Activated CD4-positive, alpha-beta T cell treated with anti-CD3 and anti-CD28 coated beads, Interleukin-2, amount 10 ng/mL, durations not matched to agents 7 days and 5 days (primary cell): ENCODE measurements at places on chromosomes 16 and 17. TPM values are rescaled to one million over a fixed set of nuclear protein-coding genes. Genes with fewer than 3 reads are reported as not detected.

DNA sequence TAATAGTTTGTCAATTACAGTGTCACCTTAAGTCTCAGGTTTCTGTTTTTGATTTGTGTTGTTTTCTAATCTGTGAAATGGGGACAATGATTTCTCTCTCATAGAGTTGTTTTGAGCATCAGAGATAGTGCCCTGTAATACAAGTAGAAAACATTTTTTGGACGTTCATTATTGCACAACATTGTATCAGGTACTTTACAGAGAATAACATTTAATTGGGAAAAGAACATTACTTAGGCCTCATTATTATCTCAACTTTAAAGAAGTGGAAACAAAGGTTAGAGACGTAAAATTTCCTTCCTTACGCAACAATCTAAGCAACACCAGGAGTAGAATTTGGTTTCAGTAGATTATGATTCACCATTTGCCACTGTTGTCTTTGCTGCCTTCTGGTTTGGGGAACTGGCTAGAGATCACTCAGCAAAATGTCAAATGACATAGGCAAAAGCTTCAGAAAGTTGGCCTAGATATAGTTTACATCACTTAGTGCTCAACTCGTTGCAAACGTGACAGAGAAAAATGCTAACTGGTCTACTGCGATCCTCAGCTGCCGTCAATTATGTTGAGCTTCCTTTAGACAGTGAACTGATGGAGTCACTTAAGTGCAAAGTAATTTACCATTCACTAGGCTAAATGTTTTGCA is 1026.8 kb downstream of the CDH11 start:
- no peak for DNase-seq

DNA sequence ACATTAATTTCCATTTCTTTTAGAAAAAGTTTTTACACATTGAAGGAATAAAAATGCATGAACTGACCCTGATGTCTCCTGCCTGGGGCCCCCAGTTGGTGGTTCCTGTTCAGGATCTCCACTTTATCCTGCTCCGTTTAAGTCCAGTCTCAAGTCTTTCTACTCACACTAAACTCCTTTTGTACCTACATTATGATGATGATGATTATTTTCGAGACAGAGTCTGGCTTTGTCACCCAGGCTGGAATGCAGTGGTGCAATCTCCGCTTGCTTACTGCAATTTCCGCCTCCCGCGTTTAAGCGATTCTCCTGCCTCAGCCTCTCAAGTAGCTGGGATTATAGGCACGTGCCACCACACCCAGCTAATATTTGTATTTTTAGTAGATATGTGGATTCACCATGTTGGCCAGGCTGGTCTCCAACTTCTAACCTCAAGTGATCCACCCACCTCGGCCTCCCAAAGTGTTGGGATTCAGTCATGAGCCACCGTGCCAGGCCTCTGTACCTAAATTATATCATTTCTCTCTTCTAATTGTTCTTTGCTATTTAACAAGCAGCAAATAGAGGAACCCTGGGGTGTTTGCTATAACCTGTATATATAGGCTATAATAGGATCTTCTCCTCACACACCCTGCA is 2.2 kb upstream of the FOXK2 start:
- no peak for DNase-seq

- no peak for DNase-seq
Measured at GRCh38 chr16:85417156-85417860, 195.8 kb upstream of the GSE1 start.

GRCh38 chr16:72590151-72590937 is 418.4 kb upstream of the PMFBP1 start:
- no peak for DNase-seq

DNA sequence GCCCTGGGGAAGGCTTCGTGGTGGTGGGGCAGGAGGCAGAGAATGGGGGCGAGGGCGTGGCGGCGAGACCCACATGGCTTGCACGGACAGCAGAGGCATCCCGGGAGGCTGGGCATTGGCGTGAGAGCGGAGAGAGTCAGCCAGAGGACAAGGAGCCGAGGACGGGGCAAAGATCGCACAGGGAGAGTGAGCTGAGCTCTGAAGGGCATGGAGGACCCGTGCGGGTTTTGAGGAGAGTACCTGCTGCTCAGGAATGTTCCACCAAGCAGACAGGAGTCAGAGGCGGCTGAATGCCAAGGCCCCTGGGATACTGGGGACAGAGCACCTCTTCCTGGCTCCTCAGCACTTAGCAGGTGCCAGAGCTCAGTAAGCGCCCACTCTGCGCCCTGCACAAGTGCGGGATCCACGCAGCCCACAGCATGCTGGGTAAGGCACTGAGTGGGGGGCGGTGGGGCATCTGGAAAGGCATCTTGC is 47.8 kb downstream of the ARHGAP27 start:
- DNase-seq = no peak

DNA sequence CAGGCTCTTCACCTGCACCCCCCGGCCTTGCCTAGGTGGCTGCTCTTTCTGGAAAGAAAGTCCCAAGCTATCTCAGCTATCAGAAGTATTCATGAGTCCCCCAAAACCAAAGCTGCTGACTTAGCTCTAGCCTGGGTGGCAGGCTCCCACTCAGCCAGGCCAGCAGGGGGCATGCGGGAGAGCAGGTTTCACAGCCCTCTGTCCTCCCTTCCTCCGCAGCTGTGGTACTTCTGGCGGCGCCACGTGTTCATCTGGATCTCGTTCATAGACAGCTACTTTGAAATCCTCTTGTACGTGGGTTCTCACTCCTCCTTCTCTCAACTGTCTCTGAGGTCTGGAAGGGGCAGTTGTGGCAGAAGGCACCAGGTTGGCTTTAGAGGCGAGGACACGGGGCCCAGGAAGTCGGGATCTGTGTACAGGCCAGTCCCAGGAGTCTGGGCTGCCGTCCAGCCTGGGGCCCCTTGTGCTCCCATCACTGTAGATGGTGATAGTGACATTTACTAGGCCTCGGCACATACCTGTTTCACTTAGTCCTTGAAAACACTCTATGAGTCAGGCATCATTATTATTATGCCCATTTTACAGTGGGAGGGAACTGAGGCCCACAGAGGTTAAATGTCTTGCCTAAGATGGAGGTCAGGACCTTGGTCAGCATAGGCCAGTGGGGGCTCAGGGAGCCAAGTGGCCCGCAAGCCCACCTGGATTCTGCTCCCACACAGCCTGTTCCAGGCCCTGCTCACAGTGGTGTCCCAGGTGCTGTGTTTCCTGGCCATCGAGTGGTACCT is 12.9 kb downstream of the TRPV2 start:
- DNase-seq = peak; percentile 42

DNA sequence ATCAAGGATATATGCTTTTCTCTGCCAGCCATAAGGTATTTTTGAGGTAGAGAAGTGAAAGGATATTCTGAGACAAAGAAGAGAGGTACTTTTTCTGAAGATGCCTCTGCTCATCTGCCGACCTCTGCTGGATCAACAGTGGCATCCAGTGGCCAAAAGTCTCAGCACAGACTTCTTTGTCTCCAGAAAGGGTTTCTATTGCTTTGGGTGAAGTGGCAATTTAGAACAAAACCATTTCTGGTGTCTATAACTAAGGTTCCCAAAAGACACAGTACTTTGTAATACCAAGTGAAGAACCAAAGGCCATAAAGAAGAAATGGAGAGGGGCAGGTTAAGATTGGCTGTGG is 155.2 kb upstream of the C17orf78 start:
- DNase-seq = peak; percentile 45

- no peak for DNase-seq
Measured at GRCh38 chr16:17203424-17203823, 267.3 kb downstream of the XYLT1 start.

DNA sequence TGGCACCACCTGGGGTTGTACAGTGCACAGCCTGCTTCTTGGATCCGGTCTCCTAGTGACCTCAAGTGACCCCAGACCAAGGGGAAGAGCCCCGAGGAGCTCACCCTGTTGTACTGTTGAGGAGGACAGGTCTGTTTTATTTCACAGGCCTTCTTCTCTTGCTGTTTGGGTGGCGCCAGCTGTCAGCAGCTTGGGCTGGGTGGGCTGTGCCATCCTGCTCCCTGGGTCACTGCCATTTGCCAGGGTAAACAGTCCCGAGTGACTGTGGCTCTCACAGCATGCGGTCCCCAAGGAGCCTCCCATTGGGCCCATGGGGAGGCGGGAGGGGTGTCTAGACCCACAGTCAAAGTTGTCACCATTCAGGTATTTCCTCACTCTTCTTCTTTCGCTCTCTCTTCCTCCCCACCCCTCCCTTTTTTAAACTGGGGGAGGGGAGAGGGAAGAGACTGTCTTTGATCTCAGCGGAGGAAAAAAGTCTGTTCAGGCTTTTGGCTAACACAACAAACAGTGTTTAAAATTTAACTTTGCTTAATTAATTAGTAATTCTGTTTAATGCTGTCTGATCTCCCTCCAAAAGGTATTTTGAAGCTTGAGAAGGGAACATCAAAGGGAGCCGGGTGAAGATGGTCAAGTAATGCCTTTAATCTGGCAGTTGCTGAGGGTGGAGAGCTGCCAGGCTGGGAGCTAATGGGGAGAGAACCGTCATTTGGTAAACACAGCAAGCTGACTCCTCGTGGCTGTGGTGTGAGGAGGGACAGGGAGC is 64.0 kb downstream of the SNX20 start:
- DNase-seq = no peak

GRCh38 chr17:57471868-57472368 is 215.6 kb downstream of the MSI2 start:
- no peak for DNase-seq

DNA sequence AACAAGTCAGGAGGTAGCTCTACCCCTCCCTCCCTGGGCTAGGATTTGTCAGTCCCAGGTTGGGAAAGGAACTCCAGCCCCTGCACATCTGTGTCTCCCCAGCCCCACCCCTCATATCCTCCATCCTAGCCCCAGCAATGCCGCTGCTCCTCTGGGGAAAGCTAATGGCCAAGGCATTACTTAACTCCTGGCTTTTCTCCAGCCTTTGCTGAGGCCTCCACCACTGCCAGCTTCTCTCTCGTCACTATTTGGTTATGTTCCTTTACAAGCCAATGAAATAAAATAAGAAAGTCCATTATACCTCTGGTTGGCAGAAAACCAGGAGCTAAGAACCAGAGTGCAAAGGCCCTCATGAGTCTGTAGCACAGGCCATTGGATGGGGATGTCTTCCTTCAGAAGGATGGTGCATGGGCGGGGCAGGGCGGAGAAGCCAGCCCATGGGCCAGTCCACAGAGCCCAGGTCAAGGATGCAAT is 171.0 kb downstream of the CCDC182 start:
- no peak for DNase-seq

- DNase-seq = no peak
Measured at GRCh38 chr17:4165301-4166010, 22.5 kb downstream of the CYB5D2 start.

GRCh38 chr17:11031787-11032186 is 193.9 kb upstream of the PIRT start:
- no peak for DNase-seq

Gene LITAFD
- not detected for total RNA-seq

Gene GGT6
- not detected for total RNA-seq

Gene HIGD1B
- not detected for total RNA-seq

Gene CSF3
- total RNA-seq = not detected

Gene EVI2B
- total RNA-seq = 102 TPM
